ENCODE measurements at places on chromosomes 5 and 9. TPM values are rescaled to one million over a fixed set of nuclear protein-coding genes. Genes with fewer than 3 reads are reported as not detected.
A peak's percentile ranks its signal among the peaks of the same experiment; 100 is the strongest.

Gene FGF10
- total RNA-seq, result 1.8 TPM

Gene PARP8
- total RNA-seq, result 22.1 TPM

- DNase-seq, result peak; percentile 70
Measured at GRCh38 chr9:133496861-133497842, 18.3 kb upstream of the SLC2A6 start.

- DNase-seq, result no peak
Measured at GRCh38 chr5:31741496-31741895, 102.6 kb downstream of the PDZD2 start.
